ENCODE measurements at places on chromosomes 3 and 15.

DNA sequence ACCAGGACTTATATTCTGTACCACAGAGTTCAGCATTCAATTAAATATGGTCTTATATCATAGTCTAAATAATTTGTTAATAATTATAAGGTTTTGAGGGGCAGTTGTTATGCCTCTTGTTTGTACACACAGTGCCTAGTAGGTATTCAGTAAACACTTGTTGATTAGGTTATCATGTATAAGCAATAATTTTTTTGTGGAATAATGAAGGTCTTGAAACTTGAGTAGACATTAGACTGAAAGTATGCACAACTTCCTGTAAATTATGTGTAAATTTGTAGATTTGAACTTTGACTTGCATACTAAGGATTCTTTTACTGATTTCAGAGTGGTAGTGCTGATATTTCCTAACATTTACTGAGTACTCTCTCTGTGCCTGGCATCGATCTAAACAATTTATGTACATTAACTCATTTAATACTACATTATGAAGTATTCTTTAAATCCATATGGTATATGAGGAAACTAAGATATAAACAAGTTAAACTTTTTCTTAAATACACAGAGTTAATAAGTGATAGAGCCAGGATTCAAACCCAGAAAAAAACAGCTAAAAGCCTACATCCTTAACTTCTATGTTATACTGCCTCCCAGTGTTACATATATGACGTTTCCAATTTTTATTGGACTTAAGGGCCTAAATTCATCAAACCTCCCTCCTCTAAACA, 65.1 kb downstream of the GLCE start:
- DNase-seq, result no peak

DNA sequence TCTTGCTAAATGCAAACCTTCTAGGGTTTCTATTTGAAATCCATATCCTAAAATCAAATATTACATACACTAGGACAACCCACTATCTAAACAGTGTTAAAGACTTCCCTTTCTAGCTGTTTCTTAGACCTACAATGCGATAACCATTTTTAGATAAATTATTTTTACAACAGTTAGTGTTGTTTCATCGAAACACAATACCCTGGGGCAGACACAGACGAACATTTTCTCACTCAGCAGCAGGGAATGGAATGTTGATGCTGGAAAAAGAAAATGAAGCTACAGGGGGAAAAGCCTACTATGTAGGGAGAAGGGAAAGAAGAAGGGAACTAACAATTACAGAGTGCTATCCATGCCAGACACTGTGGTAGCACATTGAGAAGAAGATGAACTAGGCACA, 6.0 kb upstream of the HERC1 start:
- no peak for DNase-seq

DNA sequence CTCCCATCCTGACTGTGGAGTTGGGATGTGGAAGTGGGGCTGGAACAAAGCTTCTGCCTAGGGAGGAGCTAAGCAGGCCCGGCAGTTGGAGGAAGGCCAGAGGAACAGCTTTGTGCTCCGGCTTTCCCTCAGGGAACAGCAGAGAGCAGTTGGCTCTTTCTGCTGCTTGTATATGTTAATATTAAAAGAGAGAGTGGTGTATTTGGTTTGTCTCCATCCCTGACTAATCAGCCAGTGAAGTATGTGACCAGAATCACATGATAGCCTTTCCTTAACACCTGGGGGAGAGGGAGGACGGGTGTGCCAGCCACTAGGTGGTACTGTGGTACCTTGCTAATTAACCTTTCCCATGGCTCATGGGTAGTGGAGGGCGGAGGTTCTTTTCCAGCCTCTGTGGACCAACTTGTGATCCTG, 10.0 kb downstream of the EIF2B5 start:
- DNase-seq, result peak; percentile 25

- no peak for DNase-seq
Measured at GRCh38 chr15:52683580-52683979, 4.4 kb upstream of the ATOSA start.

DNA sequence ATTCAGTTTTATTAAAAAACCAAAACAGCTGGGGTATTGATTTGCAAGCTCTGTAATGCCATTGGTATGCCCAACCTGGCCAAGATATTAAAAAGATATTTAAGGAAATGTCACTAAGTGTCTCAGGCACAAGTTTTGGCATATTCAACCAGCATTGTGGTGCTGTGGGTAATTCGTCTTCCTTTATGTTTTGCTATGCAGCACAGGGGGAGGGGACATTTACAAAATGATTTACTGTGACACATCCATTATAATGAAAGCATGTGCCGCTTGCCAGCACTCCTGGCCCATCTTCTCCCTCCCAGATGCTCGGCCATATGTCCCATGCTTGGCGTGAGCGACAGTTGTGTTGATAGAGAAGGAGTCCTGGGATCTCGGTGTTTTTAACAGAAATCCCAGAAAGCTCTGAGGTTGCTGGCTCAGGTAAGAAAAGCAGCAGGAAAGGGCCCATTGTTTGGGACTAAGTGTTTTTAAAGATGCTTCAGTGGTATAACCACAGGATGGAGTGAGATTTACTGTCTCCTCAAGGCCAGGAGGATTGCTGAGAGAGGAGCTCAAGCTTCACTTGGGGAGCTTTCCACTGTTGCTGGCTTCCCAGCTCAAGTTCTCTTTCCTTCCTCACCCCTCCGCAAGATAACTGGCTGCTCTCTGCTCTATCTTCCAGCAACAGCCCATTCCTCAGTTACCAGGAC, 158.2 kb upstream of the TSC22D2 start:
- DNase-seq, result no peak

- DNase-seq, result no peak
Measured at GRCh38 chr3:143464850-143465249, 345.3 kb downstream of the CHST2 start.

DNA sequence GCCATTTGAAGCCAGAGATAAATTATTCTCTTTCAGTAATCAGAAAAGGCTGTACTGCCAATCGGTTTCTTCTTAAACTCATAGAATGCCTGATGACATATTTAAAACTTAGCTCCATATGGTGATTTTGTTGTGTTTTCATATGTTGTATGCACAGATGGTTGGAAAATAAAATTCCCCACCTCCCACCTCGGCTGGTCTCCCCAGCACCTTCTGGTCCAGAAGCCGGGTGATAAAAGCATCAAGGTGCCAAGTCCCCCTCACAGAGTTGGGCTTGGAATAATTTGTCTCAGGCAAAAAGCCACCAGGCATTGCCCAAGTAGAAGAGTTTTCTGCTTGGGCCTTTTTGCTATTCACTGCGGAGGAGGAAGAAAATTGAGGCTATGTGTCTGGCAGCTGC, 18.4 kb downstream of the LARS2 start:
- DNase-seq, result no peak

DNA sequence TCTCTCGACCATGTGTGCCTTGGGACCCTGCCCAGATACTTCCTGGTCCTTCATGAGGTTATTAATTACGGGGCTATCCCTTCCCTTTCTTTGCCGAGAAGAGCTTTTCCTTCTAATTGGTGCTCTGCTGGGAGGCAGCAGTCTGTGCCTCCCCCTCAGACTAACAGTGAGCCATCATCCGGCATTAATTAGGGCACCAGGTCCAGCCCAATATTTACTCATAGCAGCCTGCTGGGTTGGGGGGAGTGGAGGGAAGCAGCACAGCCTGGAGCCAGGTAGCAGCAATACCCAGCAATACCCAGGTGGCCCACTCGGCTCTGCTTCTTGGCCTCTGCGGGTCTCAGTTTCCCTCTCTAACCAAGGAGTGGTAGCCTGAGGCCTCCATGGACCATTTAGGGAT, 20.1 kb downstream of the CACNA2D2 start:
- no peak for DNase-seq

DNA sequence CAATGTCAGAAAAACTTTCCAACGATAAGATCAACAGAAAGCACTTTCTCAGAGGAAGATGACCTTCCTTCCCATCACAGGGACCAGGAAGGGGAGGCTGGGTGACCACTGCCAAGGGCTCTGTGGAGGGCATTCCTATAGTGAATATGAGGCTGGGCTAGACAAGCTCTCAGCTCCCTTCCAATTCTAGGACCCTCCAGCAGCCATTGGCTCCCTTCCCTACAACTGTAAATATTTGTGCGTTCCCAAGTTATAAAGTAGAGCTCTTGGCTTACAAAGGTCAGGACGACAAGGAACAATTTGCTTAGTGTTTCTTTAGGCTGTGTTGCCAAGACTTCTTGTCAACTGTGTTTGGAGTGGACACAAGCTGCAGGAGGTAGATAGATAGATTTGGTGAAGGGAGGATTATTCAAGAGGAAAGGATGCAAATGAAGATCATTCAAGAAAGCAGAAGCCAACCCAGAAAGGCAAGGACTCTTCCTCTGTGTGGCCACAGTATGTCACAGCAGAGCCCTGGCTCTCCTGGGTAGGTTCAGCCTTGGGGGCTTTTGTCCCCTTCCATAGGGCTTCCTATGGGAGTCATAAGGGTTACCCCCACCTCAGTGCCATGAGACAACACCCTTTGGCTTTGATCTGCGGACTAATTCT, 223.6 kb upstream of the TLE3 start:
- DNase-seq, result no peak

- DNase-seq, result no peak
Measured at GRCh38 chr3:142912402-142913172, 23.7 kb upstream of the PCOLCE2 start.

- DNase-seq, result no peak
Measured at GRCh38 chr15:41877631-41878354, 16.1 kb downstream of the SPTBN5 start.
